ENCODE measurements at places on chromosomes 1 and 21.

DNA sequence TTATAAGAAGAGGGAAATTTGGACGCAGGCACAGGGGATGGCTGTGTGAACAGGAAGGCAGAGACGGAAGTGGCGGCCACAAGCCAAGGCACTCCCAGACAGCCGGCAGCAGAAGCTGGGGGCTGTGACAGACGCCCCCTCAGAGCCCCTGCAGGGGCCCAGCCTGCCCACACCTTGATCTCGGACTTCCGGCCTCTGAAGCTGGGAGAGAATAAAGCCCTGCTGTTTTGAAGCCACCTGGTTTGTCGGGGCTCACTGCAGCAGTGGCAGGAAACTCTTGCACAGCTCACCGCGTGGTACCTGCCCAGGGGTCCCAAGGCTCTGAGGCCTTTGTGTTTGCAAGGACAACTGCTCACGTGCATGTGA, 13.7 kb downstream of the MEGF6 start:
- DNase-seq, result no peak

DNA sequence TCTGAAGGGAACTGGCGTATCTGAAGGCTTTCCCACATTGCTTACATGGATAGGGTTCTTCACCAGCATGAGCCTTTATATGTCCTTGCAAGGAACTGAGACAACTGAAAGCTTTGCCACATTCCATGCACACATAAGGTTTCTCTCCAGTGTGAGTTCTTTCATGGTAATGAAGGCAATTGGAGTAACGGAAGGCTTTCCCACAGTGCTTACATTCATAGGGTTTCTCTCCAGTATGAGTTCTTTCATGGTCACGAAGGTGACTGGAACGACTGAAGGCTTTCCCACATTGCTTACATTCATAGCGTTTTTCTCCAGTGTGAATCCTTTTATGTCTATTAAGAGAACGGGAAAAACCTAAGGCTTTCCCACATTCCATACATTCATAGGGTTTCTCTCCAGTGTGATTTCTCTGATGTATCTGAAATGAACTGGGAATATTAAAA, 15.0 kb downstream of the ZNF124 start:
- DNase-seq, result no peak

DNA sequence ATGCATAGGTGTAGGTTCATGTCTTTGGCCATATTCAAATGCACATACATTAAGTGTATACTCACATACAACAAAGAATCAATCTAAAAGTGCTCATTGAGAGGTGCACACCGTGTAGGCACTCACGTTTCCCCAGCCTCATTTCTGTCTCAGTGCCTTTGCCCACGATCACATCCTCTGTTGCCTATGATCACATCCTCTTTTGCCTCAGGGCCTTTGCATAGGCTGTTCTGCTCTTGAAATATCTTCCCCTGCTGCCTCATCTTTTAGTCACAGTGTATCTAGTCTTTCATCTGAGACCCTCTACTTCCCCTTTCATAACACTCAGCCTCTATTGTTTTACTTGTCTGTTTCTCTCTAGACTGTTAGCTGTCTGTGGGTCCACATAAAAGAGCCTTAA, 69.3 kb downstream of the FOXD2 start:
- DNase-seq, result no peak

DNA sequence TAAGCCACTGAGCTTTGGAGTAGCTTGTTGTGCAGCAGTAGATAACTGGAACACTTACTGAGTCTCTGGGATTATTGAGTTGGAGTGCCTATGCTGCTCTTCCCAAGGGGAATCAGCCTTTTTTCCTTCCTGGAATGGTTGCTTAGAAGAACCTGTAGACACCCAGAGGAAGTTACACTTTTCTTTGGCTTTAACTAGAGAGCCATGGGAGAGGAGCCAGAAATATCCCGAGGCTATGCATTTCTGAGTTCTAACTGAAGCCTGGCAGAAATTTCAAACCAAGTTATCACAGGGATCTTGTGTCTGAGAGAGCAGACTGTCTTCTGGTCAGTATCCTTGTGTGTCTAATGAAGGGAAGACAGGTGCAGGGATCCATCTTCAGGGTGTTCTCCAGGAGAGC, 28.3 kb downstream of the LAMC1 start:
- DNase-seq, result no peak

- DNase-seq, result no peak
Measured at GRCh38 chr1:53981220-53981619, 35.1 kb downstream of the LRRC42 start.

GRCh38 chr1:230125640-230126528, 58.8 kb downstream of the GALNT2 start:
- no peak for DNase-seq

- no peak for DNase-seq
Measured at GRCh38 chr21:38284216-38284615, 27.4 kb downstream of the KCNJ15 start.

GRCh38 chr1:58391056-58391455, 155.5 kb downstream of the OMA1 start:
- no peak for DNase-seq

GRCh38 chr21:37001441-37001840, 5.1 kb upstream of the RIPPLY3 start:
- no peak for DNase-seq

GRCh38 chr21:45726438-45726837, 82.9 kb downstream of the PCBP3 start:
- no peak for DNase-seq

GRCh38 chr1:232844791-232845190, 39.6 kb downstream of the MAP10 start:
- no peak for DNase-seq

DNA sequence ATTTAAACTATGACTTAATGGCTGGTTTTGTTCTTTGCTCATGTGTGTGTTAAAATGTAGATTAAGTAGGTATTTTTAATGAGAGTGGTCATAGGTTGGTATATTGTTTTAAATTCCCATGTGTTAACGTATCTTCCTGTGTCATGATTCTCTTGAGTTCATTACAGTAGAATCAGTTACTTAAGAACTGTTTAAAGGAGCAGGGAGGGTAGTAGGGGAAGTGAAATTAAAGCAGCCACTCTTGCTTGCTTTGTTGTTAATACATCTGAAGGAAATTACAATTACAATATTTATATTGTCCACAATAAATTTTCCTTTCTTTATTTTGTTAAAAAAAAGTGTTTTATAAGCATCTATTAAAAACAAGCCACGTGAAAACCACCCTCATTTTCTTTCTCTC, 119.2 kb upstream of the KIAA1614 start:
- DNase-seq, result no peak

- no peak for DNase-seq
Measured at GRCh38 chr1:39585933-39586332, 9.3 kb upstream of the PABPC4 start.

DNA sequence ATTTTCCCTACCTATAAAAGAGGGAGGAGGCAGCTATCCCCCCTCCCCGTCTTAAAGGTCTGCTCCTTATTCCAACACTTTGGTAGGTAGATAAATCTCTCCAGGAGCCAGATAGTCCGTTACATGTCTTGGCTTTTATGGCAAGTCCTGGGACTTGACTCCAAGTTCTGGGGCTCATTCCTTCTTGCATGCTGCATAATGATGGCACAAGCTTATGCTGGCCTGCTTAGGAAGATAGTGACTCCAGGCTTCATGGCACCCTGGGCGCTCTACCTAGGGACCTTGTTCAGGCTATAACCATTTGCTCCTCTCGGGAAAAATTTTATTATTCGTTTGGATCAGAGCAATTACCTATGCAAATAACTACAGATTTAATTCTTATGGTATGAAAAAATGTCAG, 3.7 kb downstream of the SLAMF1 start:
- DNase-seq, result no peak

DNA sequence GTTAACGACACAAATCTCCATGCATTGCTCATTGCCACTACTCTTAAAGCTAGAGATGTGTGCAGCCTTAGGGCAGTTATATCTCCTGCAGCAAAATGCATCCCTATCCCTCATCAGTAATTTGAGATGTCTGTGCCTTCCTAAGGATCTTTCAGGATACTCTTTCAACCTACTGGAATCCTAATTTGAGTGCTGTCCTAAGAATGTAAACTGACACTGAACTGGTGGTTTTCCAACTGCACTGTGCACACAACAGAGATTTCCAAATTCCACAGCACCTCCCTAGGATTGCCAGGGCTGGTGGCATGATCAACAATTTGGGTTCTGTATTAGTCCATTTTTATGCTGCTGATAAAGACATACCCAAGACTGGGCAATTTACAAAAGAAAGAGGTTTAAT, 193.9 kb downstream of the LTN1 start:
- no peak for DNase-seq

DNA sequence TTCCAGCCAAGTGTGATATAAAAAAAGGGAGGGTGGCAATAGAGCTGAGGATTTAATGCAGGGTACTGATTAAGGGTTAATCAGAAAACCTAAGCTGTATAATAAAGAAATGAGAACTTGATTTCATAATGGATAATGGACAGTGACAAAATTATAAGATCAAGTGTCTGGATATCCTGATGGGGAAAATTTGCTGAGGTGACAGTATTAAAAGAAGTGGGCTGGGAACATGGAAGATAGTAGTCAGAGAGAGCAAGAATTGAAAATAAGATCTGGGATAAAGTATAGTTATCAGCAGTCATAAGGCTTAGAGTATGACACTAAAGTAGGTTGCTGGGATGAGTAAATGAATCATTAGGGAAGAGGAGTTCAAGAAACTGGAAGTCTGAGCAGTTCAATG, 627.3 kb upstream of the RGS18 start:
- DNase-seq, result no peak

GRCh38 chr1:117566556-117566955, 39.3 kb upstream of the TENT5C start:
- no peak for DNase-seq

DNA sequence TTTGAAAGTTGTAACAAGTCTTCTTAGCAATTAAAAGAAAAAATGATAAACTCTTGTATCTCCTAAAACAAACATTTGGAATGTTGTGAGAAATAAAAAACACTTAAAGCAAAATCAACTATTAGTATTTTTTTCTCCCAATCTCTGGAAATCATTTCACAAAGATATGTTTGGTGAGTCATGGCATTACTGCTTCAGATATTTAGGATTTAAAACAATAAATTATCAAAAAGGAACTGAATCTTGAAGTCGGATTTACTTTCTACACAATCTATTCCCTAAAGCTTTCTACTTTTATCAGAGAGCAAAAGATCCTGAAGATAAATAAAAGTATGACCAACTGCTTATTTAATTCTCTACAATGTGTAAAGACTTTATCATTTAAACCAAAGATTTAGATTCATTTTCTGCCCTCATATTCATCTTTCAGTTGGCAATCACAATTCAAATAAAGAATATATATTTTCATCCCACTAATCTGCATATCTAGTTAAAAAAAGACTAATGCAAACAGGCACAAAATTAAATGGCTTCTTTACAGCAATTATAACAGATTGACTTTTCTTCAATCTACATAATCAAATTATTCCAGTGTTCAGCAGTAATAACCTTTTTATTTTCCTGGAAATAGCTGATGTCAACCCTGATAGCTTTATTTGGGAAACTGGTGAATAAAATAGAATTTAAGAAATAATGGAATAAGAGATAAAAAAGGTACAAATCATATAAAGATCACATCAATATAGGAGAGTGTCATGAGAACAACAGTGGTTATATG, 230.0 kb downstream of the COP1 start:
- DNase-seq, result no peak

DNA sequence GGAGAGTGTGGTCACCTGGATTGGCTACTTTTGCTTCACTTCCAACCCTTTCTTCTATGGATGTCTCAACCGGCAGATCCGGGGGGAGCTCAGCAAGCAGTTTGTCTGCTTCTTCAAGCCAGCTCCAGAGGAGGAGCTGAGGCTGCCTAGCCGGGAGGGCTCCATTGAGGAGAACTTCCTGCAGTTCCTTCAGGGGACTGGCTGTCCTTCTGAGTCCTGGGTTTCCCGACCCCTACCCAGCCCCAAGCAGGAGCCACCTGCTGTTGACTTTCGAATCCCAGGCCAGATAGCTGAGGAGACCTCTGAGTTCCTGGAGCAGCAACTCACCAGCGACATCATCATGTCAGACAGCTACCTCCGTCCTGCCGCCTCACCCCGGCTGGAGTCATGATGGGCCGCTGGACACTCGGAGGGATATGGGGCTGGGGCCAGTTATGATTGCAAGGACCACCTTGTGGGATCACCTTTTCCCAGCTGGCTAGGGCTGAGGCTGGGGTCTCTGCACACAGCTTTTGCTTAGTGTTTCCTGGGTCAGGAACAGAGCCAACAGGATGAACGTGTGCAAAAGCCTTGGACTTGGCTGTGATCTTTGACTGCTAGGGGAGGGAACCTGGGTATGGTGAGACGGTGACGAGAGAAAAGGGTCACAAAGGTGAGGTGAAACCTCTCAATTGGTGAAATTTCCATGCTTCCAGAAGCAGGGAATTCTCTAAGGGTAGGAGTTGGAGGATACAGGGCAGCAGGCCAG, 4.3 kb upstream of the GNAI3 start:
- DNase-seq, result no peak

GRCh38 chr1:64097859-64098258, 105.6 kb upstream of the UBE2U start:
- no peak for DNase-seq

DNA sequence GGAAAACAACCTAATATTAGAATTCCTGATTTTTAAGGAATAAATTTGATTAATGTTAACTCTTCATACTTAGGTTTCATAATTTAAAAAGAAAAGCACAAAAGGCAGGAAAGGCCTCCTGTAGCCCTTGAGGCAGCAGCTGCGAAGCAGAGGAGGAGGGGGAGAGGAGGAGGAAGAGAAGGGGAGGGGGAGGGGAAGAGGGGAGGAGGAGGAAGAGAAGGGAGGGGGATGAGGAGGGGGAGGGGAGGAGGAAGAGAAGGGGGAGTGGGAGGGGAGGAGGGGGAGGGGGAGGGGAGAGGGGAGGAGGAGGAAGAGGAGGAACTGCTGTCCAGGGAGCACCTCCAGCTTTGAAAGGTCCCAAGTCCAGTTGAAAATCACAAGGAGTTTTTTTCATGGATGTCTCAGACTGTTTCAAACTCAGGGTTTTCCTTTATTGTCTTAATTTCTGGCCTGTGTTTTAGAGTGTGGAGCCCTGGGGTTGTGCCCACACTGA, 35.1 kb upstream of the DIP2A start:
- no peak for DNase-seq

- DNase-seq, result no peak
Measured at GRCh38 chr1:235920596-235921375, 54.1 kb upstream of the LYST start.

DNA sequence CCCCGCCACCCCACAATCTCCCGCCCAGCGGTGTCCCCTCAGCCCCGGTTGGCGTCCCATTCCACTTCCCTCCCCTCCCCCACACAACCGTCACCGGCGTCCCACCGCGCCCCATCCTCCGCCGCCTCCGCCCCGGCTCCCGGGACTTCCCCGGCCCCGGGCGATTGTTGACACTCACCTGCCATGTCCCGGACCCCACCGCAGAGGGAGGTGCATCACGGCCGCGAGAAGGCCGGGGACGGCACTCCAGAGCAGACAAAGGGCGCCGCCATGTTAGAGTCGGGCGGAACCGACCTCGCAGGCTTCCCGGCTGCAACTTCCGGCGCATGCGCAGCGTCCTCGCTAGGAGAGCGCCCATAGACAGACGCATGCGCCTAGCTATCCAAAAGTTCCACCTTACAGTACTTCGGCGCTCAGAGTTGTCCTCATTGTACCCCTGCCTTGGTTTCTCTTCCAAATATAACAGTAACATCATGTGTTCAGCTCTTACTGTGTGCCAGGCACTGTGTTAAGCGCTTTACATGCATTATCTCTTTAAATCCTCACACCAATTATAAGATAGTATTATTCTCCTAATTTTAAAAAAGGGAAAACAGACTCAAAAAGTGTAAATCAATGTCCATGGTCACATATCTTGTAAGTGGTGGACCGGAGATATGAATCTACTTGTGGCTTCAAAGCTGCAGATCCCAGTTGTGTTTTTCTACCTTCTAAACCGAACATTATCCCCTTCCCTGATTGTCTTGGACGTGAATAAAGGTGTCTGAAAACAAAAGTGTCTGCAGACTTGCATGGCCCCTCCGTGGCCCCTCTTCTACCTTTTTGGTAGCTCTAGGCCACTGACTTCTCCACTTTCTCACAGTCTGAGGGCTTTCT, at the start of gene ZBTB17:
Gene ZBTB17, minus strand, starts transcription at position 297 of the 876 bp plus-strand sequence. CDS start 27,606 bp downstream, outside the sequence.
- peak; percentile 94 for DNase-seq

Data from COLO829 (cell line).